ENCODE measurements at places on chromosomes 16 and 17. TPM values are rescaled to one million over a fixed set of nuclear protein-coding genes. Genes with fewer than 3 reads are reported as not detected.
A peak's percentile ranks its signal among the peaks of the same experiment; 100 is the strongest.

The PAFAH1B1 gene
- 132 TPM for polyA plus RNA-seq

The NOXO1 gene
- 0.32 TPM for polyA plus RNA-seq

DNA sequence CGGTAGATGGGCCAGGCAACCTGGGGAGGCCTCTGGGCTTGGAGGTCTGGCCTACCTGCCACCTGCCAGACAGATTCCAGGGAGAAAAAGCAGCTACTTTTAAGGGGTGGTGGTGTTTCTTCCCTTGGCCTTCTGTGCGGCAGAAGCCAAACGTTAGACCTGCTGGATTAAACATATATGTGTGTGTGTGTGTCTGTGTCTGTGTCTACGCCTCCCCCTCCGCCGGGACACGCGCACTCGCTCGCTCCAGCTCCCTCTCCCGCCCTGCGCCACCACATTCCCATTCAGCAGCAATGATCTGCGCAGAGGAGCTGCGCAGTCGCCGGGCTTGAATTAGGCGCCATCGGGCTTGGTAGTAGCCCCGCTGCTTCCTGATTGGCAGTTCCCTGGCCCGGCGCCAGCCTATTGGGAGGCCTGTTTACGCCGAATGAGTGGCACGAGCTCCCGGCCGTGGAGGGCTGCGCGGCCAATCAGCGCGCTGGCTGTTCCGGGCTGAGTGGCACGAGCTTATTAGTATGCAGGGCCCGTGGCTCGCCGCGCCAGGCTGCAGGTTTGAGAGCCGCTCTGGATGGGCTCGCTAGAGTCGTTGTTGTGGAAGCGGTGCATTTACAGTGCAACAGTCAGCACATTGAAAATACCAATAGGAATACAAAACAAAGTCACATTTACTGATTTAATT is at the start of gene BAHCC1:
TSS of gene BAHCC1 (plus strand) at position 537 of the 679 bp plus-strand sequence. CDS start 4,283 bp downstream, outside the sequence.
- peak; percentile 100 for DNase-seq

- no peak for DNase-seq
Observed at GRCh38 chr16:71767060-71767900, 41.4 kb downstream of the AP1G1 start.

- peak; percentile 40 for DNase-seq
Observed at GRCh38 chr16:4733747-4734062, 366 bp downstream of the ANKS3 start.

DNA sequence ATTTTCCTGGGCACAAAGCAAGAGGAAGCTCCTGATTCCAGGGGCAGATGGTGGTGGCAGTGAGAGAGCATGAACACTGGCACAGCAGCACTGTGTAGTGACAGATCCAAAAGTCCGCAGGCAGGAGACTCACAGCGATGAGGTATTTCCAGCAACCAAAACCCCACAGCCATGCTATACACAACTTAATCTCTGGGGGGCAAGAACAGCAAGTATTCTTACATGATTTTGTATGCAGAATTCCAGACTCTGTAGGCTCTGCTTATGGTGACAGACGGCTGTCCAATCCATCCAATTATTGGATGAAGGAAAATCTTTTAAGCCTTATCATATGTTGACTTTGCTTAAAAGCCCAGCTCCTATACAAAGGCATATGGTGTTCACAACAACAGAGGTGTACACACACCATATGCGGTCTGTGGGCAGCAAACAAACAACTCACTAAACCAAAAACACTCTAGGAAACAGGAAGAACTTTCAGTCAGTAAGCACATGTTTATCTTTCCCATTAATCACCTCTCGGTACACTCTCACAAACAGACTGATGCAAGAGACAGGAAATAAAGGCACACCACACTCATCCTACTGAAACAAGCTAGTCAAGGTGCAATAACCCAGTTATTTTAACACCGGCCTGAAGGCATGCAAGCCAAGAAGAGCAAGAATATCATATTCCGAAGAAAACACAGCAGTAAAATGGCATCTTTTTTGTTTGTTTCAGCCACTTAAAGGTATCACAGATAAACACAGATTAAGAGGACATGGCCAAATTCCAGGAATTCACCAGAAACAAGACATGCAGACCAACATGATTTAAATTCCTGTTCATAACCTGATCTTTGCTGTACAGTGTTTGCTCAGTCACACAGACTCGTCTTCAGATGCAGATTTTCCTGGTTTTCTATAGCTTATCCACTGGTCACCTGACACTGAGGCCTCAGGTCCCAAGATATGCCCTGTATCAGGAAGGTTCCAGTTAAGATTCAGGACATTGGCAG is 47.8 kb downstream of the ERN1 start:
- peak; percentile 79 for DNase-seq

DNA sequence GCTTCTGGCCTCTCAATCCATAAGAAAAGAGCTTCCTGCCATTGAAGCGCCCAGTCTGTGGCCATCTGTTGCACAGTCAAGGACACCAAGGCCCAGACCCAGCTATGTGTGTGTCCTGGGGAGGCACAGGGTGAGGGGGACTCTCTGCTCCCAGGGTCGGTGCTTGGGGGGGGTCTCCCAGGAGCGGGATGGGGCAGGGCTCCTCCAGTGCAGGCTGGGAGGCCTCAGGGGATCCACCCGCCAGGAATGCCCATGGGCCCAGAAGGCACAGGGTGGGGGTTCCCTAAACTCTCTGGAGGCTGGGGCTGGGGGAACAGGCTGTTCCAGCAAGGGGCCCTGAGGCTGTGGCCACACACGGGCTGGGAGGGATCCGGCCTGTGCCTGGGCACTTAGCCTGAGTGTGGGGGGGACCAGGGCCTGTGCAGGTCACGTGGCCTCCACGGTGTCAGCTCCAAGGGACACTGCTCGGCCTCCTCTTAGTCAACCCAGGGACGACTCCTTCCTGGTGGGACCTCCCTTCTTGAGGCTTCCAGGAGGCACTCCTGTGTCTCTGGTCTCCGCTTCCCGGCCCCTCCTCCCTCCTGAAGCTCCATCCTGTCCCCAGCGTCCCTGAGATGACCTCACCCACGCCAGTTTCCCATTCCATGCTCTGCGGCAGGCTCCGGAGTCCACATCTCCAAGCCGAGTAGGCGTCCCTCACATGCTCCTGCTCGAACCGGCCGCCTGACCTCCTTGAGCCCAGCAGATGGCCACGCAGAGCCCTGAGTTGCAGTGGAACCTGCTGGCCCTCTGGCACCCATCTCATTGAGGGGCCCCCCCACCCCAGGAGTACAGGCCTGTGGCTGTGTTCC is 23.1 kb upstream of the BAHCC1 start:
- DNase-seq = peak; percentile 77

DNA sequence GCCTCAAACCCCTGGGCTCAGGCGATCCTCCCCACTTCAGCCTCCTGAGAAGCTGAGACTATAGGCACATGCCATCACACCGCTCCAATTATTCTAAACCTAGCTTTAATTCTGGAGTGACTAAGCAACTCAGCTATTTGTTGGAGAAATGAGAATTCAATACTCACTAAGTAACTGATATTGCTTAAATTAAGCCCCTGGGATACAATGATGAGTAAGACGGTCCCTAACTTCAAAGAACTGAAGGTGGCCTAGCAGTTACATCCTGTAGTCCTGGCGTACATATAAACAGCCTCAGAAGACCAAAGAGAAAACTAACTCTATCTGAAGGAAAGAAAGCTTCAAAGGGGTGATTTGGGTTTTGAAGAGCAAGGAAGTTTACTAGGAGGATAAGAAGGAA is 25.0 kb downstream of the XPO6 start:
- DNase-seq = no peak

GRCh38 chr17:21467739-21468490 is 91.8 kb downstream of the KCNJ12 start:
- no peak for DNase-seq
